ENCODE measurements at places on chromosomes 6 and 20.
A peak's percentile ranks its signal among the peaks of the same experiment; 100 is the strongest.

DNA sequence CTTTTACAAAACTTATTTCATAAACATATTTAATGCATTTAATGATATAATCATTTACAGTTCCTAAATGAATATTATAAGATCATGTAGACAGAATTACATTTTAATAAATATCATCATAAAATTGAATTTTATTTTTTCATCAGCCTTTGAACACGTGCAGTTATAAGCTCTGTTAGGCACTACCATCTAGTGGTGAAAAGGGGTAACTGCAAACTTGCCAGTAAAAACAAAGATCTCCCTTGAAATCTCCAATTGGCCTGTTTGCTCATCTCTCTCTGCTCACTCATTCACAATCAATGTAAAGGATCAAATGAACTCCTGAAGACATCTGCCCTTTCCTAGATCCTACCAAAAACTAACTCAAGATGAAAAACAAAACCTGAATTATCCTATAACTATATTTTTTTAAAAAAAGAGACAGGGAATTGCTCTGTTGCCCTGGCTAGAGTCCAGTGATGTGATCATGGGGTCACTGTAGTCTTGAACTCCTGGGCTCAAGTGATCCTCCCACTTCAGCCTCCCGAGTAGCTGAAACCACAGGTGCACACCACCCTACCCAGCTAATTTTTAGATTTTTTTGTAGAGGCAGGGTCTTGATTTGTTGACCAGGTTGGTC, 31.7 kb downstream of the SAMHD1 start:
- DNase-seq = peak; percentile 23

DNA sequence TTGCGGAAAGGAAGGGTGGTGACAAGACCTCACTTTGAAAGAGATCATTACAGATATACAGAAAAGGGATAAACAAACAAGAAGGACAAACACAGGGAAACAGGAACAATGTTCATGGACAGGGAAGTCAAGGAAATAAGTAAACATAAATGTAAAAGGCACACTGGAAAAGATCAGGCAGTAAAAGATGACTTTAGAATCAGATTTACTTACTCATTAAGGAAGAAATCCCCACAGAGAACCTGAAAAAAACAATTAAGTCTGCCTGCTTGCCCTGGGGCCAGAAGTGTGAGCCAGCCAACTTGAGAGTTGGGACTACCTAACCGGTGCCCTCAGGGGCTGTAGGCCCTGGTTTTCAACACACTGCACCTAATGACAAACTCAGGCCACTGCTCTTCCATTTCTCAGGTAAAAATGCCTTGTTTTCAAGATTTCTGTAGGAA, 1.7 kb downstream of the APMAP start:
- DNase-seq = no peak

DNA sequence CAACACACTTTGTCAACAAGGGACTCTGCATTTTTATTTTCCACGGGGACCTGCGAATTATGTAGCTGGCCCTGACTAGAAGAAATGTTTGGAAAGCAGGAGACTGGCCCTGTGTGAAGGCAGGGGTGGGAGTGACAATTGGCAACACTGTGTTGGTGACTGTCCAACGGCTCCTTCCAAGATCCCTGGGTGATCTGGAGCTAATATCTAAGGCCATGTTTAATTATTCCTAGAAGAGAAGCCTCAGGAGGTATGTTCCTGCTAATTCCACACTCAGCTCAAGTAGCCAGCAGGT, 13.7 kb downstream of the SLC22A23 start:
- DNase-seq = no peak

DNA sequence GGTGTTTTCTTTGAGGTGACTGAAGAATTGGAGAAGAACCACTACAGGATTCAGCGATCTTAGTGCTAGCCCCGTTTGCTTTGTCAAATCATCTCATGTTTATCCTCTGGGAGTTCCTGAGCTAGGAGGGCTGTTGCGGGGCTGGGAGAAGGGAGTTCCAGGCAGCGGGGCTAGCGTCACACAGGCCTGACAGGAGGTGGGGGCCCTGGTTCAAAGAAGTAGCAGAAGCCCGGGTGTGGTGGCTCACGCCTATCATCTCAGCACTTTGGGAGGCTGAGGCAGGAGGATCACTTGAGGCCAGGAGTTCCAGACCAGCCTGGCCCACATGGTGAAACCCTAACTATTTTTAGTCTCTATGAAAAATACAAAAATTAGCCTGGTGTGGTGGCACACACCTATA, 33.2 kb upstream of the SULF2 start:
- DNase-seq = no peak

GRCh38 chr6:152952045-152952444, 30.8 kb downstream of the FBXO5 start:
- no peak for DNase-seq

DNA sequence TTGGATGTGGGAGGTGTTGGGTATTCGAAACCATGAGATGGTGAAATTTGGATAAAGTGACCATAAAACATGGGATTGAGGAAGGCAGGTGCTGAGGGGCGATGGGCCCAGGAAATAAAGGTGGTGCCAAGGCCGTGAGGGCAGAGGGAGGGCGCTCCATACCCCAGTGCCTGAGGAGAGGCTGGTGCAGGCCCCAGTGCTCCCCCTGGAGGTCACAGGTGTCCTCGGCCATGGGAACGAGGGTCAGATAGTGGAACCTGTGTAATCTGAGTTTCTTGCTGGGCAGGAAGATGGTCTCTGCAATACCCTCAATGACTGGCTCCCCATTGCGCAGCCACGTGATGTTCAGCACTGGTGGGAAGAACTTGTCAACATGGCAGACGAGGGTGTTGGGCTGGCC, 16.2 kb downstream of the HLA-DPB1 start:
- no peak for DNase-seq

DNA sequence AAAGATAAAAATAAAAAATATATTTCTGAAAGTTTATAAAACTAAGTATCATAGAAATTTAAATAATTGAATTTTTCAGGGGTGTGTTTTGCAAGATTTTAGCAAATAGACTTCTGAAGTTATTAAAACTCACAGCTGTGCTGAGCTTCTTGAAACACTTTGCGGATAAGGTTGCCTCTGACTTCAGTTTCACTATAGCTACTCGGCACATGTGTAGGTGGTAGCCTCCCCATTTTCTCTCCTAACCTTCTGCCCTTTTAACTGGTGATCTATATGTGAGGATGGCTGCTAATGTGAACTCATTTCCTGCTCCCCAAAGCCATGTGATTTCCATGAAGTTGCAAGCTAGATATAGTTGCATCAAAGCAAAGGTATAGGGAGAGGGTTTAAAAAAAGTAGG, 129.3 kb upstream of the STMND1 start:
- DNase-seq = no peak

- DNase-seq = no peak
These were observed 979.2 kb upstream of the GJE1 start for GRCh38 chr6:141153563-141153962.

DNA sequence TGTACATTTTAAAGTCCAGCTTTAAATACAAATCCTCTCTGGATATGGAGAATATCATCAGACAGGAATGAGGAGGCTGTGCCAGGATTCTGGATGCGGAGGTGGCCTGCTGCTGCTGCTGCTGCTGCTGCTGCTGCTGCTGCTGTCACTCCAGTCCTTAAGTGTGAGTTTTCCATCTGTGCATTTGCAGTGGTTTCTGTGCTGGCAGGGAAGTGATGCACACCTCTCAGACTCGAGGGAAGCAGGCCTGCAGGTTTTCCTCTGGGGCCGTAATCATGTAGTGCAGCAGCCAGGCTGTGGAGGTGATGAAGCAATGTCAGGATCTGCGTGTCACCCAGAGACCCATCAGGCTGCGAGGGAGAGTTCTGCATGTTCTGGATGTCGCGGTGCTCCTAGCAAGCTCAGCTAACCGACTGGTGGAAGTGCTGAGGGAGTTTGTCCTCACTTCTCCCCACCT, 32.0 kb downstream of the CFAP61 start:
- no peak for DNase-seq

DNA sequence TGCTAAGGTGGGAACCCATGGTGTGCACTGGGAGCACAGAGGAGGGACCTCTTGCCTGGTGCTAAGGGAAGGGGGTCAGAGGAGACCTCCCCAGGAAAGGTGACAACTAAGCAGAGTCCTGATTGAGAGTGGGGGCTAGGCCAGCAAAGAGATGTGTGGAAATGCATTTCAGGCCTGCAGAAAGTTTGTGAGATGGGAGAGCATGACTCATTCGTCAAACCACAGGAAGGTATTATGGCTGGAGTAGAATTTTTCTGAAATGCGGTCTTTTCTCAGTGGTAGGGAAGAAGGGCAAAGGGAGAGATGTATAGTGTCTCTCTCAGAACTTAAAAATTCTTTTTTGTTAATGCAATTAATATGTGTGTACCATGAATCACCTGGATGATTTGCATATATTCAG, 23.6 kb upstream of the EDN1 start:
- no peak for DNase-seq

- no peak for DNase-seq
These were observed 516.7 kb downstream of the CBLN4 start for GRCh38 chr20:55488593-55488992.

DNA sequence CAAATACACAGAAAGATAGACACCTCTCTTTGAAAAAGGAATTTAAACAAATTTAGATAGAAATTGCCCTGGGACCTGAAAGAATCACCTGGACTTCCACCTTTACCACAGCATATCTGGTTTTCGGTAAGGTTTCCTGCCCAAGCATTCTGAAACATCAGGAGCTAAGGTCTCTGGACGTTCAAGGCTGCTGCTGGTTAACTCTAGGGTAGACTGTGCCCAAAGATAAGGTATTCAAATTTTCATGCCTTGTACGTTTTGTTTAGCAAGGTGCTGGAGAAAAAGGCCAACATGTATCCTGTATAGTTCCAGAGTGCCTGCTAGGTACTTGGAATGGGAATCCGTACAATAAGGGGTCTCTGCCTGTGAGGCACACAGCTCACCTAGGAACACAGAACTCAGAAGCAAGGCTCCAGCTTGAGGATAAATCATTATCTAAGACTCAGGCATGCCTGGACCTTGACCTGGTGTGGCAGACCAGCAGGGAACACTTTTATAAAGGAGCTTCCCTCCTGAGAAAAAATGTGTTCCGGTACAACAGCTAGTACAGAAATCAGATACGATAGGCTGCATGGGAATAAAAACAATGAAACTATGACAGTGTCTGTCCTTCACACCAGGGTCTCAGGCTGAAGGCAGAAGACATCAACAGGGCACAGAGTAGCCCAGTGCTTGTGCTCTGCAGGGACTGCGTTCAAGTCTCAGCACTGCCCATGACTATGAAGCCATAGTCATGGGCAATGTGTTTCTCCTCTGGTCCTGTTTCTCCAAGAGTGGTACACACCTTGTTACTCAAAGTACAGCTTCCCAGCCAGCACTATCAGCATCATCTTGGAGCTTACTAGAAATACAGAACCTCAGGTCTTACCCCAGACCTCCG, 70.4 kb downstream of the METTL24 start:
- DNase-seq = no peak

- no peak for DNase-seq
These were observed 389.6 kb upstream of the JAG1 start for GRCh38 chr20:11063444-11063843.

DNA sequence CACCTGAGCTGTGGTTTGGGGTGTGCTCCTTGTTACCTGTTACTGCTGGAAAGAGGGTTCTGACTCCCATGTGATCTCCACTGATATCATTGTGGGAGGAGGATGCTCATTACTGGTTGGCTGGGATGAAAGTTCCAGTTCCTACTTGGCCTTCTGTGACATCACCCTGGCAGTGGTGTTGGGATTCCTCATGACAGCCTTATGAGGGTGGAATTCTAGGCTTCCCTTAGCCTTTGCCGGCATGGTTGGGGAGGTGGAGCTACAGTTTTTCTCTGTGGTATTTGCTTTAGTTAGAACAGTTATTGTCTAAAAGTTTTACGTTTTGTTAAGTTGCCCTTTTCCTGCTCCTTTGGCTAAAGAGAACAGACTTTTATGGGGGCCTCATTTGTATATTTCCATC, 112.1 kb downstream of the AFG1L start:
- DNase-seq = no peak

- DNase-seq = no peak
These were observed 73.3 kb downstream of the MRPL14 start for GRCh38 chr6:44053760-44054556.

GRCh38 chr6:13729891-13730290, 18.3 kb upstream of the RANBP9 start:
- no peak for DNase-seq

DNA sequence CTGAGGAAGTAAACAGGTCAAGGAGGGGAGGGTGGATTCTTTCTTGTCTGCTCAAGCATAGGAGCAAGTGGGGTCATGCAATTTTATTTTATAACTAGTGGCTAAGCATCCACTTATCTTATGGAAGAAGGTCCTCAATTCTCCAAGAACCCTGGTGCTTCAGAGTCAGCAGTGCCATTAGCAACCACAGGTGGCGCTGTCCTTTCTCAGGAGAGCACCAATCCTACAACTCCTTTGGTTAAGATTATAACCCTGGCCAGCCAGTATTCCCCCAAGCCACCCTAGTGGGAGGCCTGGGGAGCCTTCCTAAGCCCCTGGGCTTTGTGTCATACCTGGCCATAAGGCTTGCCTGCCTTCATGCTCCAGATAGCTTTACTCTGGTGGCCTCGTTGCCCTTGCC, 60.7 kb downstream of the PCSK2 start:
- DNase-seq = no peak

DNA sequence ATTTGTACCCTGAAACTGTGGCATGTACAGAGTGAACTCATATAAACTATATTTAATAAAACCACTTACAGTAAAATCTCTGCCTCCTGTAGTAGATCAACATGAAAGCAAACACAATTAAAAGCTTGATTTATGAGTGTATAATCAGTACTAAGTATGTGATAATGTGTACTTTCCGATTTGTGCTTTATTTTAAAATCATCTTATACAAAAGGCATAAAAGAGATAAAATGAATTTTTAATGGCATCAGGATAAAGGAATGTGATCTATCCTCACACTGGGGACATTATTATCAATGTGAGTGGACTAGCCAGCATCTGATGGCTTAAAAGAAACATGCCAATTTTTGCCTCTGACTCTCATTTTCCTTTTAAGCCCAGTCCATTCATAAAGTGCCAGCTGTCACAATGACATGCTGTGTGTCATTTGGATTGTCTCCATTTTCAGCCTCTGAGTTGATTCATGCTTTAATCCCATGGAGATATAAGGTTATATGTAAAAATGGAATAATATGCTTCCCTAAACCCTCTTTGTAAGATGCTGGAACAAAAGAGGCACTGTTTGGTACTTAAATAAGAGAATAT, 831.6 kb upstream of the EYS start:
- DNase-seq = no peak

GRCh38 chr20:38673725-38674091, 50.6 kb upstream of the SLC32A1 start:
- DNase-seq = no peak

GRCh38 chr6:168030218-168030746, 32.8 kb downstream of the KIF25 start:
- DNase-seq = no peak

DNA sequence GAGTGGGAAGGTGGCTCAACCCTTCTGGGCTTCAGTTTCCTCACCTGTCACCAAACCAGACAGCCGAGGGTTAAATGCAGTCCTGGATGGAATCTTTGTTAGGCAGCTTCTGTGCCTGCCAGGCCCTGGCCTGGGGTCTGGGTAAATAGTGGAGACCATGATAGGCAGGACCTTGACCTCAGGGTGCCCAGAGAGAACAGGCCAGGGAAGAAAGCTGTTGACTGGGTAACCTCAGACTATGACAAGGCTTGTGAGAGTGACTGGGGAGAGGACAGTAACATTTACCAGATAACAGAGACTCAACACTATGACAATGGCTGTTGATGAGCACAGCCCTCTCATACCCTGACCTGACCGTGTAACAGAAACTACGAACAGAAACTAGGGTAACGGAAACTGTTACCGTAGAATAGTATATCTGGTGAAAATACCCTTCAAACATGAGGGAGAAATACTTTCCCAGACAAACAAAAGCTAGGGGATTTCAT, 218.3 kb downstream of the PREX1 start:
- no peak for DNase-seq

Data from HuH-7.5 (cell line).